ENCODE measurements at places on chromosomes 3 and 15.

DNA sequence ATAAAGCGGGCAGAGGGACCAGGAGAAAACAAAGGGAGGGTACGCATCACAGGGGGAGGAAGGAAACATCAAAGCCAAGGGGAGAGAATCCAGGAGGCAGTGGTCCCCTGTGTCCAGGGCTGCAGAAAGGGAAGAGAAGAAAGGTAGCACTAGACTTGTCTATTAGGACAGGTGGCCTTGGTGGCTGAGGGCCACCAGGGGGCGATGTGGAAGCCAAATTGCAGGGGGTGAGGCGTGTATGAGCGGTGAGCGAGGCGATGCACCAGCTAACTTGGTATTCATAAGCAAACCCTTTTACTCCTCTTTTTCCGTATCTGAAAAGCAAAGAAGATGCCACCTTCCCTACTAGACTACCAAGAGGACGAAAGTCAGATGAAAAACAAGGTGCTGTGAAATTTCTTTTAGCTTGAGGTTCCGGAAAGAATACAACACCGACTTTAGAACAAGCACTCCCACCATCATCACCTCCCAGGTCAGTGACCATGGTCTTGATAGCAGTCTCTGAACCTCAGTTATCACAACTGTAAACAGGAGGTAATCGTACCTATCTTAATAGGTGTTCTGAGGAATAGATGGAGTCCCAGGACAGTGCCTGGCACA lies 654.4 kb upstream of the ADAMTS9 start:
- no peak for DNase-seq

DNA sequence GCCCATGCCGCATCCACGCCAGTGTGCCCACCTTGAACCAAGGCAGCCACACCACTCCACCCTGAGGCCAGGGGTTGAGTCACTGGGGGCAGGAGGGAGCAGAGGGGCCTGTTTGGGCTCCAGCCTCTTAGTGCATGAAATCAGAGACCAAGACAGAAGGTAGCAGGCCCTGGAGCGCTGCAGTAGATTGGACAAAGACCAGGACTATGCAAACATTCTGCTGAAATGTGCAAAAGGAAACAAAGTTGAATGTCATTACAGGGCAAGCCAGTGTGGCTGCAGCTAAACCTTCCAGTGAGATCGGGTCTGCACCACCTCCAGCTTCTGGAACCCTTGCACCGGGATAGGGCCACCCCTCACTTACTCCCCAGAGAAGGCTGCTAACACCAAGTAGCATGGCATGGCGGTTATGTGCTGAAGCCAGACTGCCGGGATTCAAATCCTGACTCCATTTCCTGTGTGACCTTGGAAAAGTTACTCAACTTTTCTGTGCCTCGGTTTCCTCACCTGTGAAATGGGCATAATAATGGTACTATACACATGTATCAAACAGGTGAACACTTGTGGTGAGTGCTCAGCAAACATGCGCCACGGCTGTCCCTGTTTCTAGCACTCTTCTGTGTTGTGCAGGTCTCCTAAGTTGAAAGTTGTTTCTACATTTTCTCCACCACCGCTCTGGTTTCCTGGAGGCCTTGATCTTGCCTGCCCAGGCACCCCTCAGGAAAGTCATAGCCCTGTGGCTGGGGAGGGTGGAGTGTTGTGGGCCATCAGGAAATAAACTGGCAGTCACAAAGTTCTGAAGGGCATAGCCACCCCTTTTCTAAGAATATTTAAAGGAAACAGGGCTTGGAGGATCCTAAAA lies 25.0 kb upstream of the GP9 start:
- DNase-seq = no peak

DNA sequence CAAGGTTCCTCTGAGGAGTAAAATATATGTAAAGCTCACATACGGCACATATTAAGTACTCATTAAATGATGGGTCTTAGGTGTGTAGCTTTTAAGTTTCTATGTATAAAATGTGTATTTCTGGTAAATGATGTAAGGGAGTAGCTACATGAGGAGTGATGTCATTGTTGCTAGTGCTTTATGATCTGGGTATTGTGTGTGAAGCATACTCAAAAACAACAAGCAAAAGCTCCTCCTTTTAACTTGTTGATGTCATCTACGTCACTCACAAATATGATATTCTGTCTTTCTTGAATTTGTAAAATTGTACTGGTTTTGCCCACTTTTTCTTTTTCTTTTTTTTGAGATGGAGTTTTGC lies 1.4 kb upstream of the HERC1 start:
- DNase-seq = no peak

DNA sequence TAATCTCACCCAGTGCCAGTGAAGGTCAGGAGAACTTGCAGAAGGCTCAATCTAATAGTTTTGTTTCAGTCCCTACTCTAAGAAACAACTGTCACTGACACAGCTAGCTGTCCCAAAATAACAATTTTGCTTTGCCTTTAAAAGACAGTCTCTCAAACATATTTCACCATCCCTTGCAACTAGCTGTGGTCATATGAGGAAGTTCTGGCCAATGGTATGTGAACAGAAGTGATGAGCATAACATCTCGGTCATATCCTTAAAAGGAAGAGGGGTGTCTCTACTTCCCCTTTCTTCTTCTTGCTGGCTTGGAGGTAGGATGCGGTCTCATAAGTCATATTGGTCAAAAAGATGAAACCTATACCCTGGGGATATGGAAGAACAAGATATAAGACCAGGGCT lies 198.1 kb downstream of the NEK10 start:
- no peak for DNase-seq

GRCh38 chr3:28151608-28152228 lies 89.7 kb upstream of the CMC1 start:
- DNase-seq = no peak

- peak; percentile 71 for DNase-seq
Measured at GRCh38 chr15:51281368-51281967, 56.9 kb downstream of the CYP19A1 start.

DNA sequence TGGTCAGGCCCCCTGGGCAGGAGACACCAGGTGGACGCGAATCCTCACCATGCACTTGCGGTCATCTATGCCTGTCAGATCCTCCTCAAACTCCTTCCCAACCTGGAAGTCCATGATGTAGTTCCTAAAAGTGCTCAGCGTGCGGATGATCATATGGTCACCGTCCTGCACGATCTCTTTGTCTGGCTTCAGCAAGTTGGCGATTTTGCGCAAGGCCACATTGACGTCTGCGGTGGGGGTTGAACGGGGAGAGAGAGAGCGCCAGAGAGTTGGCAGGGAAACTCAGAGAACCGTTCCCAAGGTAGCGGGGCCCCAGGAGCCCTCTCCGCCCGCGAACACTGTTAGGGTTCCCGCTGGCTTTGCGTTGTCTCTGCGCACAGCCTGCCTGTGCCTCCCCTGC lies 809 bp downstream of the RBP1 start:
- peak; percentile 27 for DNase-seq

GRCh38 chr15:70348581-70349344 lies 251.0 kb upstream of the TLE3 start:
- DNase-seq = no peak

- DNase-seq = peak; percentile 23
Measured at GRCh38 chr3:42079701-42080452, 11.3 kb upstream of the TRAK1 start.
